ENCODE measurements at places on chromosomes 4 and X.

GRCh38 chr4:172412851-172413580 lies 599.8 kb downstream of the GALNTL6 start:
- no peak for DNase-seq

- DNase-seq: no peak
Observed at GRCh38 chrX:828411-828959, 197.9 kb downstream of the SHOX start.

- DNase-seq: no peak
Observed at GRCh38 chr4:123064390-123064789, 142.0 kb upstream of the NUDT6 start.

GRCh38 chrX:24355095-24355494 lies 5.3 kb upstream of the SUPT20HL1 start:
- no peak for DNase-seq

GRCh38 chr4:15270201-15270600 lies 157.6 kb upstream of the C1QTNF7 start:
- no peak for DNase-seq

DNA sequence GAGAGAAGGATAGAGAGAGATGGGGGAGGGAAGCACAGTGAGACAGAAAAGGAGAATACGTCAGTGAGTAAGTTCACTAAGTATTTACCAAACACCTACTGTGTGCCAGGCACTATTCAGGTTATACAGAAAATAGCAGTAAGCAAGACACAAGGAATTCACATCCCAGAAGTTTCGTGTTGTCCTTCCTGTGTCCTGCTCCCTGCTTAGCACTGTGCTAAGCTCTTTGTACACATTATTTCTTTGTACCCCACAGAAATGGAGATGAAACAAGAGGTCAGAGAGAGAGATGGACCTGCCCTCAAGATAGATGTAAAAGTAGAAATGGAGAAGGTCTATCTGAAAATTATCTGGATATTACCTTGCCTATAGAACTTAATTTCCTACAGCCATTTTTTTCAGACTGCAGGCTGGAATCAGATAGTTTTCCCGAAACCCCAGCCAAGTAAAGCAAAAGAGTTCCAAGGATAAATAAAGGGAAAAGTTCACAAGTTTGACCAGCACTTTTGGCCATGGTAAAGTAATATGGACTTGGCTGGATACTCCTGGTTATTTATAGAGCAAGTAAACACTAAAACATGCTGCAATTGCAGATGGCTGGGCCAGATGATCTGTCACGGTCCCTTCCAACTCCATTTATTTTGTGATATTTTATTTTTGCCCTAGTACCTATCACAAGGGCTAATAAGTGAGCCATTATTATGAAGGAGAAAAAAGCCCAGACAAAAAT lies 353.7 kb upstream of the SLC7A11 start:
- DNase-seq: no peak

All from GM12891 (cell line).